Activated gamma-delta T cell treated with Interleukin-2 at 50 U/mL for 16 hours (primary cell): ENCODE measurements at places on chromosomes 2 and 18.

DNA sequence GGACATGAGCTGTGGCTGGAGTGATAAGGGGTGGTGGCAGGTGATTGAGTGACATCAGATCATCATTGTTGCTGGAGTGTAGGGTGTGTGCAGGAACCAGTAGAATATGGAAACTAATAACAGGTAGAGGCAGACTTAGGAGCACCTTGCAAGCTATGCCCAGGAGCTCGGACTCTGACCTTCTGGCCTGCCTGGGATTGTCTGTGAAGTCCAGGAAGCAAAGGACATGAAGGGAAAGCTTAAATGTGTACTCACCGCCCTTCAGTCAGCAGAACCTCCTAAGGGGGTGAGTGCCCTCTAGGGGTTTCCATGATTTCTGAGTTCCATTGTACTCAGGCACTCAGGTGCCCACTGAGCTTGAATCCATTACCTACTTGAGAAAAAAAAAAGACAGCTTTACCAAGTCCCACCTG, 104.2 kb downstream of the CRIM1 start:
- no peak for DNase-seq

GRCh38 chr2:217942731-217943335, 60.0 kb downstream of the TNS1 start:
- no peak for DNase-seq

DNA sequence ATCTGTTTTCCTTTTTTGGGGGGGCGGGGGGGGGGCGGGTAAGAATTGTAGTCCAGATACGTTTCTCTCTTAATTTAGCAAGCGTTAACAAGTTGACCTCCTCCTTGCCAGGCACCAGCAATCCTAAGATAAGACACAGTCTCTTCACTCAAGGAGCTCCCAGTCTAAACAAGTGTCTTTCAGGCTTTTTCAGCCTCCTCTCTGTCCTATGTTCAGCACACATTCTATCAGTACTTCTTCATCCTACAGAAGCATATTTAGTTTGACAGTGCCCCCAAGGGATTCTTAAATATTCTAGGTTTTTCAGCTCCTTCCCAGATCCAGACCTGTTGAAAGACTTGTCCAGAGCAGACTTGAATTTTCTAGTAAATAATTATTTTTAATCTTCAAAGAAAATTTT, 2.7 kb downstream of the PPP1CB start:
- no peak for DNase-seq

DNA sequence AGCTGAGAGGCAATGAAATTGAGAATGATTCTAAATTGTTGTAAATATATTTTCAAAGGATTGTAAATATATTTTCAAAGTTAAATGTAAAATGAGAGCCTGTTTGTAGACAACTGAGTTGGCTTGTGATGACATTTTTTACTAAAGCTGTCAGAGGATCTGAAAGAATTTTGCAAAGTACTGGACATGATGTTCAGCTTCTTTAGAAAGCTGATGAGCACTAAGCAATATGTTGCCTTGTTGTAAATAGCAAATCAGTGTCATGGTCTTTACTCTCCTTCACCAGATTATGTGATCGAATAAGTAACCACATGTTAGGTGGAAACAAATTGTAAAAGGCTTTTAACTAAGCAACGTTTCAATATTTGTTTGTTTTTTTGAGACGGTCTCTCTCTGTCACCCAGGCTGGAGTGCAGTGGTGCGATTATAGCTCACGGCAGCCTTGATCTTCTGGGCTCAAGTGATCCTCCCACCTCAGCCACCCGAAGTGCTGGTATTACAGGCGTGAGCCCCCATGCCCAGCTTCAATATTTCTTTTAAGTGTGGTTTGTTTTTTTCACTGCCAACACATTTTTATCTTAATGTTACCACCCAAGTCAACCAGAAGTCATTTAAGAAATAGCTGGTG, 44.0 kb downstream of the E2F6 start:
- no peak for DNase-seq

- DNase-seq: no peak
Measured at GRCh38 chr2:157866202-157866601, 9.9 kb downstream of the ACVR1 start.

DNA sequence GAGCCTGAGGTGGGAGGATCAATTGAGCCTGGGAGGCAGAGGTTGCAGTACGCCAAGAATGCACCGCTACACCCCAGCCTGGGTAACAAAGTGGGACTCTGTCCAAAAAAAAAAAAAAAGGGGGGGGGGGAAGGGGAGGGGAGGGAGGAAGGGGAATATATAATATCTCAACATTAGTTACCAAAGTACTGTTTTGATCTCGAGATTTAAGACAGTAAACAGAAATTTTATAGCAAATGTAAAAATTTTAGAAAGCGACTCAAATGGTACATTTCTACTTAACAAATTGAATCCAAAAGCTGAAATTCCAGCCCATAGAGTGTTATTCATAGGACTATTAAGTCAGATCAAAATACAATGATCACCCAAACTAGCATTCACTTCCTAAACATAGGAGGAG, 60.8 kb downstream of the CWC22 start:
- no peak for DNase-seq

DNA sequence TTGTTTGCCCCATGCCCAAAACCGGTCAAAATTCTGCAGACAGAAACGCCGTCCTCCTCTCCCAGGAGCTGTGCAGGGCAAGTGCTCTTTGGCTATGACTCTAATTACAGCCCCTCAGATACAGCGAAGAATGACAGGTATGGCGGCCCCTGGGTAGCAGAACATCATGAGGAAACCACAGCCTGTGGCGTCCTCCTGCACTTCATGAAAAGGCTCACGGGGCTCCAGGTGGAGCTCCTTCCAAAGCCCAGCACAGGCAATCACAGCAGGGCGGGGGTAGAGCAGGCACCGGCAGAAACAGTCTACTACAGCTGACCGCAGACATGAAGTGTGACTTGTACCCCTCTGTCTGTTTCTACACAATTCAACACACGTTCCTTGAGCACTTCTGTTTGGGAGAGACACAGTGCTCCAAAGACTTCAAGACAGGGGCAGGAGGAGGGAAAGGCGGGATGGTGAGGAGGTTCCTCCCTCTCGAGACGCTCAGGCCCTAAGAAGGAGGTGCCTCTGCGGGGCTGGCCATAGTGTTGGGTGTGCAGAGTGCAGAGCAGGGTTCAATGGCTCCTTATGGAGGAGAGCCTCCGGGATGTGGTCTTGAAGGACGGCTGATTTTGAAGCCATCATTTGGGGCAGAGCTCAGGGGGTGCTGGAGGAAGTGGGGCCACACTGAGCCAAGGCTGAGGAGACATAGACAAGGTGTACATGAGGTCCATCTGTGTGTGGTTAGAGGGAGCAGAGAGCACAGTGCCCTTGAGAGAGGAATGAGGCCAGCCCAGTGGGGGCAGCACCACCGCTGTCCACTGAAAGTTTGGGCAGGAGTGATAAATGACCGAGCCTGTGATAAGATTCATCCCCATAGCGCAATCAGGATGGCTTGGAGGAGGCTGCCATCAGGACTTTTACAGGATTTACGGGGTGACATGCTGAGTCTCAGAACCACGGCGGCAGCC, 468.3 kb downstream of the EIPR1 start:
- no peak for DNase-seq

GRCh38 chr2:73444202-73444601, 58.6 kb downstream of the ALMS1 start:
- no peak for DNase-seq

GRCh38 chr2:145593991-145594614, 1074.2 kb upstream of the ZEB2 start:
- no peak for DNase-seq

- no peak for DNase-seq
Measured at GRCh38 chr2:82730811-82731210, 1728.3 kb downstream of the SUCLG1 start.

GRCh38 chr2:144484201-144484948, 35.5 kb downstream of the ZEB2 start:
- no peak for DNase-seq

DNA sequence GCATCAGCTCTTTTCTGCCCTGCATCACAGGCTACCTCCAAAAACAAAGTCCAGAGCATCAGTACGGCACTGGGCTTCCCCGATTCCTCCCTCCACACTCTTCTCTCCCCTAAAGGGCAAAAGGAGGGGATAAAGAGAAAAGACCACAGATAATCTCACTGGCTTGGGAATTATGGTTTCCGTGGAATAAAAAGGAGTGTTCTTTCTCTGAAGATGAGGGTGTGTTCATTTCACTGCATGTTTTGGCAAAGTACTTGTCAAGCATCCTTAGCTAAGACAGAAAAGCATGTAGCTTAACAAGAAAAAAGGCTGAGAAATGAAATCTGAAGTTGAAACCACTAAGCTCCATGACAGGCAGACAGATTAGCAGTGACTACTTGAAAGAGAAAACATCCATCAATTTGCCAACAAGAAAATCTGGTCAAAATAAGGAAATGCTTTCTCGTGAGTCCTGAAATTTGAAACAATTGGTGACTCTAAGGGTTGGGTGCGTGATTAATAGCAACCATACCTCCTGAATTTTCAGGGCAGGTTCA, 20.6 kb upstream of the DSG3 start:
- no peak for DNase-seq

DNA sequence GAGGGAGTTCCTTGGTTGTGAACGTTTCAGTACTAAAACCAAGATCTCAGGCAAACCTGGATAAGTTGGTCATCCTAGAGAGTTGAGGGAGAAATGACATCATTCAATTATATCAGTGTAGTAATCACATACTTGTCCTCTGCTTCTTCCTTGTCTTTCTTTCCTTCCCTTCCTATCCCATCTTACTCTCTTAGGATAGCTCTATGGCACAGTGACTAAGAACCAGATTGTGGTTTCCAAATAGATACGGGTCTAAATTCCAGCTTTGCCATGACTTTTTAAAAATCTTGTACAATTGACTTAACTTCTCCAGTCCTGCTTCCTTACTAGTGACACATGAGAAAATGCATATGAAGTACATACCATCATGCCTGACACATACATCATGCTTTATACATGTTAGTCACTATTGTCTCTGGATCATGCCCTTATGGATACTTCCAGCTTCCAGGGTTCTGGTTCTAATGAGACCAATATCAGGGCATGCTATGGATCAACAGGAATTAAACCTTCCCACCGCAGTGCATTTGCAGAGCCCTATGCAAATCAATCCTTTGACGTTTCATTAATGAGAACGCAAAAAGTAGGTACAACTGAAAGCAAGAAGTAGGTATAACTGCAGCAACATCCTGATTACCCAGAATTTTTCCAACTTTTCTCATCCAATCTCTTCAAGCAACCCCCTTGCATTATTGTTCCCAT, 168.0 kb upstream of the KLF7 start:
- no peak for DNase-seq

- no peak for DNase-seq
Measured at GRCh38 chr2:47903781-47904490, 2.4 kb downstream of the FBXO11 start.

DNA sequence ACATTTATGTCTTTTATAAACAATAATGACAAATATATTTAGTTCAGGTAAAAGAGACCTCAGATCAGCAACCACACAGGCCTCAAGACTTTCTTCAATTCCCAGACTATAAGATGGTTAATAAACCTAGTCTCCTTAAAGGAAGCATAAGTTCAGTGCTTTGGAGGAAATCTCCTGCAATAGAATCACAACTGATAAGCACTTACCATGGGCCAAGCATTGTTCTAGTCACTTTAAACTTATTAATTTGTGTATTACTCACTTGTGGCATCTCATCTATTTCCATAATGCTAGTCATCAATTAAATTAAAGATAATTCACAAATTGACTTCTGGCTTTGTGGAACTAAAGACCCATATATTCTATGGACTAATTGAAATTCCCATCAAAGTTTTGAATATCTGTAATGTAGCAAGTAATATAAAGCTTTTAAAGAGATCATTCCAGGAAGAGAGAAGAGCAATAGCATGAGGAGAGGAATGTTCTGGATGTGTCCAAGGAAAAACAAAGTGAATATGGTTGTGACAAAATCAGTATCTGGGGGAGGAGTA, 42.2 kb downstream of the COL3A1 start:
- no peak for DNase-seq

DNA sequence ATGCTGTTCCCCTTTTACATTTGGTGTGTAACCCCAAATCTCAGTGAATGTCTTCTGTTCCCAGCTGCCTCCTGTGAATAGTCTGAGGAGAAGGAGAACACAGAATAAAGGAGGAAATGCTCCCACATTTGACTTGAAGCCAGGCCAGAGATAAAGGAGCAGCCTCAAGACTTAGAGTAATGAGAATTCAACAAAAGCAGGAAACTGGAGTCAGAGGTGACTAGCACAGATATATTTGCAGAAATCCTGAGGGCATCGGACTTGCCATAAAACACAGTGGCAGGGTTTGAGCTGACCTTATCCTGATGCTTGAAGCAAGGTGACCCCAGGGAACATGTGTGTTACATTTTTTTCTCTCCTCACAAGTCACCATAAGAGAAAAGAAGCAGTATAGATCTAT, 291.4 kb upstream of the RND3 start:
- DNase-seq: no peak

GRCh38 chr2:54666634-54667265, 56.7 kb upstream of the EML6 start:
- DNase-seq: no peak

DNA sequence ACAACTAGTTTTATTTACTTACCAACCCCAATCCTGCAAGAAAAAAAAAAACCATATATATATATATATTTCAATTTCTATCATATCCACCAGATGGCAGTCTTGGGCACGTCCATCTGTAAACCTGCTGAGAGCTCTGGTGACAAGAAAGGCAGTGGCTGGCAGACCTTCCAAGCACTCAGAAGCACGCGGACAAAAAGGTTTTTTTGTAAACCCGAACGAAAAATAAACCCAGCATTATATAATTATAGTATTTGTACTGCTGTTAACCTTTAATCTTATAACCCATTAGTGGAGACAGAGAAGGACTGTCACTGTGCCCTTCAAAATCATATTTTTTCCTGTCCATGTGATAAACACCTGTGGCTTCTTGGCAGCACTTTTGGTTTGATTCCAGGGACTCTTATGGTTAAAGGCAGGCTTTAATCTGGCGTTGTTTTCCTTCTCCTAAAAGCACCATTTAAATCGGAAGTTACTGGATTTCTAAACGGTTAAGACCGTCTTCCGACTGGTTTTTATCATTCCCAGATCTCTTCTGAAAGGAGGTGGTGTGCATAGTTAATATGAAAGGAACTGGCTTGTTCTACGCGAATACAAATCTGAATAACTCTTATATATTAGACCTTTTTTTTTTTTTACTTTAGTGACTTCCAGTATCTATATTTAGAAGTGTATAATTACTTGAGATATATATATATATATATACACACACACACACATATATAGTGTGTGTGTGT, 31.0 kb upstream of the SLC3A1 start:
- peak; percentile 47 for DNase-seq

DNA sequence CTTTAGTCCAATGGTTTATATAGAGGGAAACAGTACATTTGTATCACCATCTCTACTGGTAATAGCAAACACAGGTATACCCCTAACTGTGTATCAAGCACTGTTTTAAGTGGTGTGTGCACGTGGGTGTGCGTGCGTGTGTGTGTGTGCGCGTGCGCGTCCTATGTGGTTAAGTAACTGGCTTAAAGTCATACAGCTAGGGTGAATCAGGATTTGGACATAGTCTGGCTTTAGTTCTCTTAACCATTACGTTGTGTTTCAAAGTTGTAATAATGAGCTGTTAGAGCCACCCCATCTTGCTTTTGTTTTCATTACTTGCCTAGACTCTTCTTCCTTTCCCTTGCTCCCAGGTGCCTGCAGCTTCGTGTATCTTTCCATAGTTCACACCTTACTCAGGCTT, 2.1 kb downstream of the HADHB start:
- DNase-seq: no peak
